Progenitor cell of endocrine pancreas (in vitro differentiated cells): ENCODE measurements at places on chromosomes 1 and 21.

- no peak for DNase-seq
Observed at GRCh38 chr1:24553931-24554330, 2.0 kb upstream of the NCMAP start.

- no peak for DNase-seq
Observed at GRCh38 chr1:21782349-21782867, 541 bp downstream of the USP48 start.

GRCh38 chr1:245337829-245338484 is 183.2 kb downstream of the KIF26B start:
- DNase-seq, result no peak

DNA sequence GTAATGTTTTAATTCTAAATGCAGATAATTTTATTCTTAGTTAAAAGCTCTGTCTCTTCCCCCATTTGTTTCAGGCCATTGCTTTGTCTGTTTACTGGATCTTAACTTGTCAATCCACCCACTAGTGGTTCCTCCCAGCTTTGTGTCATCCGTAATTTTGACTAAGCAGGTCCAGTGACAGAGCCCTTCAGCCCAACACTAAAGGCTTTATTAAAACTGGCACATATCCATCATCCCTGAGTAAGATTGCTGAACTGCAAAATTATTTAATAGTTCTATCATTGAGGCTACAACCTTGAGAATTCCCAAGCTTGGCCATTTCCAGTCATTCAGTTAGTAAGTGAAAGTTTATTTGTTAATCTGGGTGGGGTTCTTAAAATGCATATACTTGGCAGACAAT is 96.7 kb downstream of the NGF start:
- no peak for DNase-seq

GRCh38 chr1:210500831-210501230 is 172.1 kb downstream of the HHAT start:
- no peak for DNase-seq

- no peak for DNase-seq
Observed at GRCh38 chr1:14507262-14507661, 91.2 kb upstream of the KAZN start.

DNA sequence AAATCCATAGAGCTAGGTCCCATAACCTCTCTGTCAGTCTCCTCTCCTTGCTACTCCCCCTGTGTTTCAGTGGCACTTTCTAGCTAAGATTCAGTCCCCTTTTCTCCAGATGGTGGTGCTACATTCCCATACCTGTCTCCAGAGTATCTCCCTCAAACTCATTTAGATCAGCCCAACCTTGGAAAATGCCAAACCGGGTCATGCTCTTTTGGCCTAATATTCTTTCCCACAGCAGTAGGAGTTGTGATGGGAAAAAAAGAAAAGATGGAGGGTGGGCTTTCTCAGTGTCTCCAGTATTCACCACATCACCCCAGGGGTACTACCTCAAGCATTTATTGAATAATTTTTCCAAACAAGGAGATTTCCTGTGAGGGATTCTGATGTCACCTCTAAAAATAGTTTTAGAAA is 3.2 kb upstream of the RXFP4 start:
- DNase-seq, result no peak

GRCh38 chr1:27562534-27563340 is 41.2 kb downstream of the AHDC1 start:
- no peak for DNase-seq

DNA sequence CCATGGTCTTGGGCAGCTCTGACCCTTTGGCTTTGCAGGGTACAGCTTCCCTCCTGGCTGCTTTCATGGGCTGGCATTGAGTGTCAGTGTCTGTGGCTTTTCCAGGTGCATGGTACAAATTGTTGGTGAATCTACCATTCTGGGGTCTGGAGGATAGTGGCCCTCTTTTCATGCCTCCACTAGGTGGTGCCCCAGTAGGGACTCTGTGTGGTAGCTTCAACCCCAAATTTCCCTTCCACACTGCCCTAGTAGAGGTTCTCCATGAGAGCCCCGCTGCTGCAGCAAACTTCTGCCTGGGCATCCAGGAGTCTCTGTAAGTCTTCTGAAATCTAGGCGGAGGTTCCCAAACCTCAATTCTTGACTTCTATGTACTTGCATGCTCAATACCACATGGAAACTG is 494.5 kb upstream of the LRRC7 start:
- no peak for DNase-seq

- DNase-seq, result no peak
Observed at GRCh38 chr1:157773493-157774350, 3.2 kb downstream of the FCRL2 start.

GRCh38 chr1:6743189-6744101 is 41.8 kb upstream of the CAMTA1 start:
- DNase-seq, result no peak

DNA sequence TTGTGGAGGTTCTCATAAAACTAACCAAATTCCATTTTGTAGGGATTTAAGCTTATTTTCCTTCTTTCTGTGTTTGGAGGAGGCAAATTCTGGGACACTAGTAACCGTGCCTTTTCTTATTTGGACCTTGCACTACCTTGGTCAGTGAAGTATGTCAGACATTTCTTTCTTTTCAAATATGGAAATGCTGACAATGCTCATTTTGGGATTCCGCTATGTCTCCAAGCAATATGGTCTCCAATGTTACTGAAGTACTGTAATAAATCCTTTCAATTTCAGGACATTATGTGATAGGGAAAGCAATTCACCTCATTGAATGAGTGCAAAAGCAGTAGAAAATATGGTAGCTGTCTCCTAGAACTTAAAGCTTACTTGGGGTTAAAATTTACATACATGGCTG is 372.3 kb downstream of the HLX start:
- no peak for DNase-seq

DNA sequence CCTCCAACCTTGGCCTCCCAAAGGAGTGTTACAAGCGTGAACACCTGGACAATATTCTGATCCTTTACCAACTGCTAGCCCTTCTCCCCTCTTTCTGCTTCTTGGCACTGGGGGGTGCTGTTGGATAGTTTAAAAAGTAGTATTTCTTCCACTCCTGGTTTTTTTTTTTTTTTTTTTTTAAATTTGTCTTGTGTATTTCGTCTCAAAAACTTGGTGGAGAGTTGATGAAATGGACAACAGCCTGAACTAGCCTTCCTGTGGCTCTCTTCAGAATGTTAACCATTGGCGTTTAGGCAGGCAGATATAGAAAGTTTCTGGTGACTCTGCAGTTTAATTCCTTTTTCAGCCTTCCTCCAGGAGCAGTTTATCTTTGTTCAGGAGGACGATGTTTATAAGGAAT is 69.7 kb upstream of the USP24 start:
- no peak for DNase-seq

DNA sequence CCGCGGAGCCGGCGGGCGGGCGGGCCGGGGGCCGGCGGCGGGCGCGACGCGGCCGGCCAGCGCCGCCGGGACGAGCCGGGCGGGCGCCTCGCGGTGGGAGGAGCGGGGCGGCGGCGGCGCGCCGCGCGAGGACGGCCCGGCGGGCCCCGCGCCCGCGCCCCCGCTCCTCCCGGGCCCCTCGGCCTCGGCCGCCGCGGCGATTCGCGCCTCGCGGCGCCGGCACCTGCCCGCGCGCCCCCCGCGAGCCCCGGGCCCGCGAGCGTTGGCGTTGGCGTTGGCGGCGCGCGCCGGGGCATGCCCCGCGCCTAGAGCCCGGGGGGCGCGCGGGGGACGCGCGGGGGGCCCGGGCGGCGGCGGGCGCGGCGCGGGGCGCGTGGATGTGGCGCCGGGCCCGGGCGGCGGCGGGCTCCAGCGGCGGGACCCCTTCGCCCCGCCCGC is at the start of gene SKI:
Gene SKI, plus strand, starts transcription at position 163 of the 438 bp plus-strand sequence. CDS start 448 bp downstream, outside the sequence.
- DNase-seq, result no peak

DNA sequence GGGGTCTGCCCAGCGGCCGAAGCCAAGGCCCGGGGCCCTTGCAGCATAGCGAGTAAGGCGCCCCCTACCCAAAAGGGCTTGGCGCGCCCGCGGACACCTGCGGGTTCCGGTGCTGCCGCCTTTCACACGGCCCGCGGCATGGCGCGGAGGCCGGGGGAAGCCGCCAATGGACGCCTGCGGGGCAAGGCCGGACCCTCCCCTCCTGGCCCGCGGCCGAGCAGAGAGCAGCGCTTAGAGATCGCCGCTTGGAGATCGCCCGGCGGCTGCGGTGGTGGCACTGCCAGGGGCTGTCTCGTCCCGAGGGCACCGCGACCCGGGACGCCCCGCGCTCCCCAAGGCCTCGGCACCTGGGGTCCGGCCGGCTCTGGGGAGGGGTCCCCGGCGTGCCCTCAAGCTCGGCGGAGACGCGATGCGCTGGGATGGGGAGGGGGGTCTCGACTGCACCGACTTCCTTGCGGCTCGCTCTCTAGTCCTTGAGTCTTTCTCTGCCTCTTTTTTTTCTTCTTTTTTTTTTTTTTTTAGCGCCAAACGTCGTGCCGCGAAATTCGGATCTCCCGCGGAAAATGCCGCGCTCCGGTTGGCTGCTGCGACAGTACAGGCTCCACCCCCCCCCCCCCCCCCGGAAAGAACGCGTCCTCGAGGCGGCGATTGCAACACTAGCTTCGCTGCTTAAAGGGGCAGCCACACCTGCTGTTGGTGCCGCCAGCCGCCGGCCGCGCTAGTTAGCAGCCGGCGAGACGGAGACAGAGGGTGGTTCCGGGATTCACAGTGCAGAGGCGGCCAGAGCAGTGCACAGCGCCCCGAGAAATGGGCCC is at the start of gene E2F2:
Gene E2F2, minus strand, starts transcription at position 487 of the 815 bp plus-strand sequence. Its CDS starts 440 bp downstream, at position 47.
- DNase-seq, result peak; percentile 56

DNA sequence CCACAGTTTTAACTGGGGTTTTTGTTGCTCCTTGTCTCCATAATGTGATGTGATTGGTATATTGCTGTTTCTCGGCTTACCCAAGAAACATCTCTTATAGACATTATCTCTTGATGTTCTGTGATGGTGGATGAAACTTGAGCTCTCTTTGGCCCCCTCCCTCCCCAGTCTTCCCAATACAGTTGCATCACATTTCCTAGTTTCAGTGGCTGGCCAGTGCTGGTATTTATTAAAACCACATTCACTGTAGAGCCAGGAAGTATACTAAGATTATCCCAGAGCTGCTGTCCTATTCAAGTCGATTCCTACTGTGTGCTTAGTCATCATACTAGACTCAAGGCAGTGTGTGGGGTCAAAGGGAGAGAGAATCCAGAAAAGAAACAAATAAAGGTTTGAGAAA is 244.4 kb downstream of the KAZN start:
- no peak for DNase-seq

- DNase-seq, result no peak
Observed at GRCh38 chr1:65623895-65624294, 168.8 kb upstream of the PDE4B start.

DNA sequence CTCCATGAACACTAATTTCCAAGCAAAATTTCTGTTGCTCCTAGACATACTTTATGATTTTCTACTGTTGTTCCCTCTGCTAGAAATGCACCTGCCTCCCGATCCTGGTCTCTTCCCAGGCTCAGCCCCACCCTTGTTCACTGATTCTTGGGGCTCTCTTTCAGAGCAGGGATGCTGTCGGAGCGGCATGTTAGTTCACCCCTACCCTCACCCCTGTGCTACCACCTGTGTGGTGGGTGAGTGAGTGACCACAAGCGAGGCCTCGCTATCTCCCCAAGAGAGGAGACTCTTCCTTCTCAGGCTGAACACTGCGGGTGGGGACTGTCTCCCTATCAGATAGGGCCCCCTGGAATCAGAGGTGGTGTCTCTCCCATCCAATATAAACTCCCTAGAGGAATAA is 4.9 kb upstream of the S100A8 start:
- no peak for DNase-seq

DNA sequence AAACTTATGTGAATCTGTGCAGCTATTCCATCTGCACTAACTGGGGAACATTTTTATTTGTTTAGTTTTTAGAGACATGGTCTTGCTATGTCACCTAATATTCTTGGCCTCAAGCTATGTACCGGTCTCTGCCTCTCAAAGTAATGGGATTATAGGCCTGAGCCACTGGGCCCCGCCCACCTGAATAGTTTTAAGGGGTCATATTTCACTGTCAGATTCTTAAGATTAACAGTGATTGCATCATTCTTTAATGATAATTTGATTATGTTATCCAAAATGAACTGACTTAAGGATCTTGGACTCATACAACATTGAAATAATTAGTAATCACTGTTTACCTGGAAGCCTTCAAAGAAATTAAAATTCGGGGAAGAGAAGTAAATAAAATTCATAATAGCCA is 12.6 kb upstream of the KLF18 start:
- DNase-seq, result no peak

DNA sequence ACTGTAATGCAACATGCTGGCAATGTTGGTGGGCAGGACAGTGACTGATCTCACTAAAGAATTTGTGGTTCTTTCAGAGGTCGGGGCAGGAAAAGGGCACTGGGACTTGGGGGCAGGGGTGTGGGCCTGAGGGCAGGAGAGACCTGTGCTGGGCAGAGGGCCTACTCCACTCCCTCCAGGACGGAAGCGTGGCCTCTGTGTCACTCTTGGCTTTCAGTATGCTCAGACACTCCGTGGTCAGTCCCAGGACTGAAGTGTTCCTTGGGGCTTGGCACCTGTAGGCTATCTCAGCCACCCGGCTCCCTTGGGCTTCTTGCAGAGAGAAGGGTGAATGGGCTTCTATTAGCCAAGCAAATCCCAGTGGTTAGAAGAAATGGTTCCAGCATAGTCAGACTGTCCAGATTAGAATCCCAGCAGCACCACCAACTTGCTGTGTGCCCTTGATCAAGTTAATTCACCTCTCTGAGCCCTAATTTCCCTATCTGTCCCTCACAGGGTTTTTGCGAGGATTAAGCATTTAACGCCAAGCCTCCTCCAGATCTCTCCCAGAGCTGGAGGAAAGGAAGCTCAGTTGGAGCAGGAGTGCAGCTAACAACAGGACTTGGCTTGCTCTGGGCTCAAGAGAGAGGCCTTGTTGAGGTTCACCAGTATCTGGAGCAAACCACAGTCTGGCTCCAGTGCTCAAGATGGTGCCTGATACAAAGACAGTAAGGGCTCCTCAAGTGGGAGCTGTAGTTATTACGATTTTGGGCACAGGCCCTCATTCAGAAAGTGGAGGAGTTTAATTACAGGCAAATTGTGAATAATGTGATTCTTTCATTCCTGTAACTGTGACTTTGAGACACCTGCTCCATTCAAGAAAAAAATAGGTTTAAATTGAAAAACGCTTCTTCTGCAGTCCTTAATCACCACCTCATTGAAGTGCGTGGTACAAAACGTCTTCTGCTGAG is 57.7 kb upstream of the LRP8 start:
- no peak for DNase-seq

DNA sequence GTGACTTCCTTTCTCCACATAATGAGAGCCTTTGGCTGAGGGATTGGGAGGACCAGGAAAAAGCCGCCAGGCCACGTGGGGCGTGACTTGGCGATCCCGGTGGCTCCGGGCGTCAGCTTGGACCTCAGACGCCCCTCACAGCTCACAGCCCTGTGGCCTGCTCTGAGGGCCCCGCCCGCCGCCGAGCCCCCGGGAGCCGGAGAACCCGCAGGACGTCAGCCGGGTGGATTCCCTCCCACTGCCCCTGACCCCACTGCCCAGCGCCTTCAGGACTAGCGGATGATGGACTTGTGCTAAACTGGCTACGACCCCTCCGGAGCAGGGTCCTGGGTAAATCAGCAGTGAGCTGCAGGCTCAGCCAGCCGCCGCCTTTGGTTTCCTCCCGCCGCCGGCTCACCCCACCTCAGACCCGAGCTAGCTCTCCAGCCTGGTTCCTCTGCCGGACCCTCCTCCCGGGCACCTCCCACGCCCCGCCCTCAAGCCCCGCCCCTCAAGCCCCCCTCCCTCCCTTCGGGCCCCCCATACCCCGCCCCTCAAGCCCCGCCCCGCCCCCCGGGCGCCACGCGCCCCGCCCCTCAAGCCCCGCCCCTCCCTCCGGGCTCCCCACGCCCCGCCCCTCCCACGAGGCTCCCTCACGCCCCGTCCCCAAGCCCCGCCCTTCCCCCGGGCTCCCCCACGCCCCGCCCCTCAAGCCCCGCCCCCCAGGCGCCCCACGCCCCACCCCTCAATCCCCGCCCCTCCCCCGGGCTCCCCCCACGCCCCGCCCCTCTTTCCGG is 10.0 kb upstream of the FAAP20 start:
- DNase-seq, result peak; percentile 64
